ENCODE measurements at places on chromosomes 1 and 21. TPM values are rescaled to one million over a fixed set of nuclear protein-coding genes. Genes with fewer than 3 reads are reported as not detected.

ANKRD65 gene
- total RNA-seq, result 2.4 TPM

ACTL8 gene
- not detected for total RNA-seq

TFAP2E gene
- total RNA-seq, result not detected

- no peak for DNase-seq
- H3K36me3 ChIP-seq, result no peaks in the 10 kb centered on the region
- no peak overlapping the region for H3K4me3 ChIP-seq
- H3K27me3 ChIP-seq, result no peaks in the 10 kb centered on the region
Measured at GRCh38 chr1:203371288-203371687, 20.4 kb upstream of the FMOD start.

DNA sequence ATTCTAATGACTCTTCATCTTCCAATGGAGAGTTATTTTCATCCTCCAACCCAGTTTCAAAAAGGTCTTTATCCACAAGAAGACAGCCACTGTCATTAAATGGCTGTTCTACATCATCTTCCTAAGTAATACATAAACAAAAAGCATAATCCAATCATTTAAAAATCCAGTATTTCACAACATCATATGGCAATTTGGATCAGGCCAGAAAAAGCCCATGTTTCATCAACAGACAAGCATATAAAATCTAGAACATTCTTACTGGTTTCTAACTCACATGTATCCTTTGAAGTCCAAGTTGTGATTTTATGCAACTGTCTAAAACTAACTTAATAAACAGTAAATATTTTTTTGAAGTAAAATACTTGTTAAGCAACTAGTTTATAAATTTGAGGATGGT is 6.6 kb downstream of the CLSPN start:
- no peak overlapping the region for H3K4me3 ChIP-seq
- H3K36me3 ChIP-seq, result no peaks in the 10 kb centered on the region
- H3K27me3 ChIP-seq, result peaks cover 17% of the 10 kb centered on the region
- H3K4me1 ChIP-seq, result no peaks in the 10 kb centered on the region
- no peak for DNase-seq

DNA sequence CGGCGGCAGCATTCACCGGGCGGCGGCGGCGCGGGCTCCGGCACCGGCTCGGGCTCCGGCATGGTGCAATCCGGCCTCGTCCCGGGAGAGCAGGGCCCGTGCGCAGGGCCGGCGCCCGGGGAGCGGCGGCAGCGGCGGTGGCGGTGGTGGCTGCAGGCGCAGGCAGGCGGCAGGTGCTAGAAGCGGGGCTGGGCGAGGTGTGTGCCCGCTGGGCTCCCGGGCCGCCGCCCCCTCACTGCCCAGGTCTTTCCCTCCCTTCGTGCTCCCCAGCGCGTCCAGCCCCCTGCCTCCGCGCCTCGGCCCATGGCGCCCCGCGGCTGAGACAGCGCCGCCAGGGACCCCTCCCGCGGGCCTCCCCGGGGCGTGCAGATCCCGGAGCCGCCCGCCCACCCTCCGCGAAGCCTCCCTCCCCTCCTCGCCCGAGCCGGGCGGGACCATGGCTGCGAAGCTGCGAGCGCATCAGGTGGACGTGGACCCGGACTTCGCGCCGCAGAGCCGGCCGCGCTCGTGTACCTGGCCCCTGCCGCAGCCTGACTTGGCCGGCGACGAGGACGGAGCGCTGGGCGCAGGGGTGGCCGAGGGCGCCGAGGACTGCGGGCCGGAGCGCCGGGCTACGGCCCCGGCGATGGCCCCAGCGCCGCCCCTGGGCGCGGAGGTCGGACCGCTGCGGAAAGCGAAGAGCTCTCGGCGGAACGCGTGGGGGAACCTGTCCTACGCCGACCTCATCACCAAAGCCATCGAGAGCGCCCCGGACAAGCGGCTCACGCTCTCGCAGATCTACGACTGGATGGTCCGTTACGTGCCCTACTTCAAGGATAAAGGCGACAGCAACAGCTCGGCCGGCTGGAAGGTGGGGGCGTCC is 492 bp downstream of the FOXO6 start:
- H3K27me3 ChIP-seq, result no peaks in the 10 kb centered on the region
- DNase-seq, result peak; percentile 35
- H3K36me3 ChIP-seq, result no peaks in the 10 kb centered on the region
- H3K27ac ChIP-seq, result peak overlapping the region; percentile 58

DNA sequence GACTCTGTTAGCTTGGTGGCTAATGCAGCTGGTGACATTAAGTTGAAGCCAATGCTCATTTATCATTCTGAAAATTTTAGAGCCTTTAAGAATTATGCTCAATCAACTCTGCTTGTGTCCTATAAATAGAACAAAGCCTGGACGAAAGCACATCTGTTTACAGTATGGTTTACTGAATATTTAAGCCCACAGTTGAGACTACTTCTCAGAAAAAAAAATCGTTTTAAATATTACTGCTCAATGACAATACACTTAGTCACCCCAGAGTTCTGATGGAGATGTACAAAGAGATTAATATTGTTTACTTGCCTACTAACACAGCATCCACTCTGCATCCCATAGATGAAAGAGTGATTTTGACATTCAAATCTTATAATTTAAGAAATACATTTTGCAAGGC is 79.6 kb downstream of the NEGR1 start:
- no peaks in the 10 kb centered on the region for H3K36me3 ChIP-seq
- no peaks in the 10 kb centered on the region for H3K4me1 ChIP-seq
- H3K27me3 ChIP-seq, result no peaks in the 10 kb centered on the region
- H3K4me3 ChIP-seq, result no peak overlapping the region

DNA sequence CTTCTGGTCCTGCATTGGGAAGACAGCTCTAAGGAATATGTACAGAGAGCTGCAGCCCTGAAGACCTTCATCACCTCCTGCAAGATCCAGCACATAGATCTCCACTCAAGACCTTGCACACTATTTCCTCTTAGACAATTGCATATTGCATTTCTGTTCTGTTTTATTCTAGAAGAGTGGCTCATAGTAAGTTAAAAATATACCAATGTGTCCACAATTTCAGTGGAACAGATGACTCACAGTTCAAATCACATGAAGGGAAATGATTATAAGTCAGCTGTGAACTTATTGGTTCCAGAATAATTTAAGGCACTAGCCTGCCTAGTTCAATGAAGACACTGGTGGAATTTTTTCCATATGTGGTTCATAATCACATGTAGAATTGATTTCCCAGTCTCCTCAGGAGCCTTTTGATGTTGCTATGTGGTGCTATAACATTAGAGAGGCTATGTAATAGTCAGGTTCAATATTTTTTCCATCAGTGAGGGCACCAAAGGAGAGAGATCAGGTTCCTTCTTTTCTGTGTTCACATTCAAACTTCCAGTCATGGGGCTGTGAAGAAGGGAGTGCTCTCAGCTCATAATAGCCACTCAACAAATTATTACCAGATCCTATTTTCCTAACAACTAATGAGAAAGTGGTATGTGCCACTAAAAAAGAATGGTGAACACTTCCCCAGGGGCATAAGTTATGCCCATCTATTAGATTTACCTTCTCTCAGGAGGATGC is 9.8 kb upstream of the AK5 start:
- no peak overlapping the region for H3K27ac ChIP-seq
- peaks cover 2% of the 10 kb centered on the region for H3K27me3 ChIP-seq
- no peak overlapping the region for H3K4me3 ChIP-seq
- no peaks in the 10 kb centered on the region for H3K36me3 ChIP-seq

GRCh38 chr1:240804475-240804874 is 192.5 kb upstream of the GREM2 start:
- no peaks in the 10 kb centered on the region for H3K4me1 ChIP-seq
- no peaks in the 10 kb centered on the region for H3K36me3 ChIP-seq
- no peak overlapping the region for H3K4me3 ChIP-seq
- no peak overlapping the region for H3K27ac ChIP-seq
- no peak for DNase-seq
- no peaks in the 10 kb centered on the region for H3K27me3 ChIP-seq

GRCh38 chr1:38579056-38579455 is 280.5 kb downstream of the RRAGC start:
- no peaks in the 10 kb centered on the region for H3K4me1 ChIP-seq
- no peak overlapping the region for H3K4me3 ChIP-seq
- H3K36me3 ChIP-seq, result no peaks in the 10 kb centered on the region
- H3K27ac ChIP-seq, result no peak overlapping the region
- no peaks in the 10 kb centered on the region for H3K27me3 ChIP-seq

GRCh38 chr1:156346636-156347035 is 8.3 kb downstream of the TSACC start:
- H3K4me1 ChIP-seq, result no peaks in the 10 kb centered on the region
- DNase-seq, result no peak
- peaks cover 2% of the 10 kb centered on the region for H3K27me3 ChIP-seq
- H3K36me3 ChIP-seq, result no peaks in the 10 kb centered on the region
- no peak overlapping the region for H3K4me3 ChIP-seq

DNA sequence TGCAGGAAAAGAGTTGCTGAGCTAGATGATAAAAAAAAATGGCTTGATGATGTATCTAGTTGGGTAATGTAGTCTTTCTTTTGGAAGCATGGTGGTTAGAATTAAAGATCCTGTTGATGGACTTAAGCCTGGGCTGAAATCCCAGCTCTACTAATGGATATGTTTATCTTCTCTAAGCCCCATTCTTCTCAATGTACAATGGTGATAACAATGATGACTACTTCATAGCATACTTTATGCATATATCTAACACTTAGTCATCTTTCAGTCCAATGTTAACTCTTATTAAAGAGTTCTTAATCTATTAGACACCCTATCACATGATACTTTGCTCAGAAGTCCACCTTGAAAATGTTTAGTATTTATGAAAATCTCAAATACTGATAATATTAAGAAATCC is 189.5 kb downstream of the PLA2G4A start:
- no peaks in the 10 kb centered on the region for H3K36me3 ChIP-seq
- no peak overlapping the region for H3K27ac ChIP-seq
- no peaks in the 10 kb centered on the region for H3K4me1 ChIP-seq
- no peak for DNase-seq
- no peak overlapping the region for H3K4me3 ChIP-seq

DNA sequence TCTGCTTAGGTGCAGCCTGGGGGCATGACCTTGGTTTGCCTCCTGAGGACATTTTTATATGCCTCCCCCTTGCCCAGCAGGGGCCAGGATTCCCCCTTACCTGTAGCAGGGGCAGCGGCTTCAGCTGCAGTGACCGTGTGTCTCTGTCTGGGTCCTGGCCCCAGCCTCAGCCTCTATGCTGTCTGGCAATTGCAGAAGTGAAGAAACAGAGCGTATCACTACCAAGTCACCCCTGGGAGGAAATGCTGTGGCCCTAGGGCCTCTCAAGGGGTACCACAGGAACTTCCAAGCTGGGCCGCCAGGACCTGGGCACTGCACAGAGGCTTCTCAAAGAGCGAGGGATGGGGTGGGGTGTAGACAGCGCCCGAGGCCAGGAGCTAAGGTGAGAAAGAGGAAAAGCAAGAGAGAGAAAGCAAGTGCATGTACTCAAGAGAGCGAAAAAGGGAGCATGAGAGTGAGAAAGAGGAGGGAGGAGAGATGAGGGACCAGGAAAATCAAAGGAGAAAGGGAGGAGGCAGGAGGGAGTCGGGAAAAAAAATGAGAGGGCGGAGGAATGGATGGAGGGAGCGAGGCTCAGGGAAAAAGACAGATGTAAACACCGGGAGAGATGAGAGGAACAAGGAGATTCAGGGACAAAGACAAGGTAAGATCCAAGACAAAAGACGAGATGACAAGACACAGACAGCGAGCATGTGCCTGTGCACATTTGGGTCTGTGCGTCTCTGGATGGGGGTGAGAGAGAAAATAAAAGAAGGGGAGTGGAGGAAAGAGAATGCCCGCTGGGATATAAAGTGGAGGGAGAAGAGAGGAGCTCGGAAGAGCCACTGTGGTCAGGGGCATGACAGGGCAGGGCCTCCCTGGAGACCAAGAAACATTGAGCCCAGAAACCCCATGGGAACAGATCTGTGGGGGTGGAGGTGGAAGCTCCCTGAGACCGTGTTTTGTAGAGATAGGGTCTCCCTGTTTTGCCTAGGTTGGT is at the start of gene PTAFR:
TSS of gene PTAFR (minus strand) at position 199 of the 979 bp plus-strand sequence. CDS start 25,669 bp downstream, outside the sequence.
- H3K4me1 ChIP-seq, result no peaks in the 10 kb centered on the region
- peak within 1 kb of the TSS; percentile 36 for H3K4me3 ChIP-seq
- no peaks in the 10 kb centered on the region for H3K36me3 ChIP-seq
- H3K27ac ChIP-seq, result no peak within 1 kb of the TSS

DNA sequence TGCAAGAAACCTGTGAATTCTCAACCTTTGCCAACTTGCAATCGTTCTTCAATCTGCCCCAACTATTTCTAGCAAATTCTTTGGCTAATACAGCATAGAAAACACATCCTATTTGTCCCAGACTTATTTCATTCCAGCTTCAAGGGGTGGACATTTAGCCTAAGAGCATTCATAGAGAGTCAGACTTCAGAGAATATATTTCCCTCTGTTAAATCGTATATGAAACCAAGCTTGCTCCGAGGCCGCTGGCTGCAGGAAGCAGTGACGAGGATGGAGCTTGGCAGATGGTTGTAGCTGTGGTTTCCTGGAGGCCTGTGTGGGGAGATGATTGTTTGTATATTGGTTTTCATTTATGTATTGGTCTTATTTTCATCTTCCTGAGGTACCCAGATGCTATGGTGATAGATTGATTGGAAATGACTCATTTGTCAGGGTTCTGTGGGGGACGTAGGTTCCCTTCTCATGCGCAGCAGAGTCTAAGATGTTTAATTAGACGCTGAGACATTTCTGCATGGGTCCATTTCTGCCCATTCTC is 26.1 kb downstream of the MAN1C1 start:
- H3K27me3 ChIP-seq, result no peaks in the 10 kb centered on the region
- H3K36me3 ChIP-seq, result no peaks in the 10 kb centered on the region
- H3K4me1 ChIP-seq, result no peaks in the 10 kb centered on the region
- H3K27ac ChIP-seq, result peak overlapping the region; percentile 46

GRCh38 chr1:228465571-228466146 is 21.5 kb upstream of the RNF187 start:
- H3K36me3 ChIP-seq, result no peaks in the 10 kb centered on the region
- no peak for DNase-seq
- H3K27ac ChIP-seq, result no peak overlapping the region
- no peak overlapping the region for H3K4me3 ChIP-seq
- peaks cover 17% of the 10 kb centered on the region for H3K4me1 ChIP-seq
- peaks cover 35% of the 10 kb centered on the region for H3K27me3 ChIP-seq

DNA sequence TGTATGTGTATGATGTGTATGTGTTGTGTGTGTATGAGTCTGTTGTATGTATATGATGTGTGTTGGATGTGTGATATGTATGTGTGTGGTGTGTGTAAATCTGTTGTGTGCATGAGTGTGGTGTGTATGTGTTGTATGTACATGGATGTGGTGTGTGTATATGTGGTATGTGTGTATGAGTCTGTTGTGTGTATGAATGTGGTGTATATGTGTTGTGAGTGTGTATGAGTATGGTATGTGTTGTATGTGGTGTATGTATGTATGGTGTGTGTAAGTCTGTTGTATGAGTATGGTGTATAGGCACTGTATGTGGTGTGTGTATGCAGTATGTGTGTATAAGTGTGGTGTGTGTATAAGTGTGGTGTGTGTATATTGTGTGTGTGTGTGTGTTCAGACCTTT is 95.0 kb downstream of the PLXNA2 start:
- DNase-seq, result no peak
- H3K27ac ChIP-seq, result no peak overlapping the region
- no peak overlapping the region for H3K4me3 ChIP-seq
- H3K36me3 ChIP-seq, result no peaks in the 10 kb centered on the region
- H3K27me3 ChIP-seq, result no peaks in the 10 kb centered on the region

DNA sequence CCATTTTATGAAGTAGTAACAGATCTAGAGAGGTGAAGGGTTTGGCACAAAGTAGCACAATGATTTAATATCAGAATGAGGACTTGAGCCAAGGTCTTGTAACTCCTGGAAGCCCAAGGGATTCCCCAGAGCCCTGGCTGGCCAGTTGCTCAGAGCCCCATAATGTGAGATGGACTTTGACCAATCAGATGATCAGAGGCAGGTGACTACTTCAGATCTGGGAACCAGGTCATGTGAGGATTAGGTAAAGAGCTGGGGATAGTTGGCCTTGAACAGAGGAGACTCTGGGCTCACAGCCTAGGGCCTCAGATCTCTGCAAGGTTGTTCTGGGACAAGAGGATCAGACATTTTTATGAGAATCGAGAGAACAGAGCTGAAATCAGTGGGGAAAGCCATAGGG is 18.9 kb downstream of the SHISAL2A start:
- no peaks in the 10 kb centered on the region for H3K27me3 ChIP-seq
- H3K4me1 ChIP-seq, result peaks cover 4% of the 10 kb centered on the region
- no peaks in the 10 kb centered on the region for H3K36me3 ChIP-seq
